ENCODE measurements at places on chromosomes 12 and 14.
A peak's percentile ranks its signal among the peaks of the same experiment; 100 is the strongest.

- DNase-seq: no peak
Measured at GRCh38 chr12:106760184-106760531, 14.3 kb upstream of the RIC8B start.

- no peak for DNase-seq
Measured at GRCh38 chr14:44414646-44415045, 92.4 kb downstream of the FSCB start.

- DNase-seq: no peak
Measured at GRCh38 chr12:26001530-26001929, 43.0 kb downstream of the RASSF8 start.

- no peak for DNase-seq
Measured at GRCh38 chr12:107660235-107660634, 25.4 kb upstream of the PWP1 start.

- no peak for DNase-seq
Measured at GRCh38 chr14:51028851-51029754, 65.8 kb downstream of the TRIM9 start.

GRCh38 chr12:50282721-50283228 lies 545 bp downstream of the LIMA1 start:
- peak; percentile 65 for DNase-seq

DNA sequence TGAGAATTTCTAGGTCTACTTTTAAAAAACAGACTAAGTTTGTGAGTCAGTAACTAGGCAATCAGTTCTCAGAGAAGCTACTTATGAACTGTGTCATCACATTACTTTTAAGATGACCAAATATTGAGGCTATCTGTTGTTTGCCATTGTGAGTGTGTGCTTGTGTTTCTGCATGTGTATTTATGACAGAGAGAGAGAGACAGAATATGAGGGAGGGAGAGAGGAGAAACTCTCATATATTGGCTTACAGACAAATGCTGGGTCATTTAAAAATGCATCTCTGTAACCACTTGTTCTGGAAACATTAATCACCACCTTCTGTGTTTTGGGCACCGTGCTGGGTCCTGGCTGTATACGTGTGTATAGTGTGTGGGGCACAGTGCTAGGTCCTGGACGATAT lies 161.5 kb upstream of the FRMD6 start:
- no peak for DNase-seq

DNA sequence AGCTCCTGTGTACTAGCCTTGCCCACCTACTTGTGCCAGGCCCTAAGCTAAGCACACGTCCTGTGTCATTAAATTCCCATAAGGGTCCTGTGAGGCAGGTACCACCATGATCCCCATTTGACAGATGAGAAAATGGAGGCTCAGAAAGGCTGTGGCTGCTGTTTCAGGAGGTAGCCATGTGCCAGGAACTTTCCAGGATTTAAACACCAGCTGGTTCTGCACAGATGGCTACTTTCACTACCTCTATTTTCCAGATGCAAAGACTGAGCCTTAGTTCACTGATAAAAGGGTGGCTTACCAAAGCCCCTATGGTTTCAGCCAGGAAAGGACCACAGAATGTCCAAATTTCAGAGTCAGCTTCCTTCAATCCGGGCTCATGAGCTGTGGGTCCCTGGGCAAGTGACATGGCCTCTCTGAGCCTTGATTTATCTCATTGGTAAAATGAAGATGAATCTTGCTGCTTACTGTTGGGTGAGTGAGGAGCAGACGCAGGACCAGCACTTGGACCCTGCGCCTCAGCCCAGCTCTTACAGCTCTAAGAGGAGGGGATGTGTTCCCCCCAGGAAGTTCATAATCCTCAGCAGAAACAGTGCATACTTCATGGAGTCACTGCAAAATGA lies 23.5 kb downstream of the CMKLR1 start:
- DNase-seq: no peak

DNA sequence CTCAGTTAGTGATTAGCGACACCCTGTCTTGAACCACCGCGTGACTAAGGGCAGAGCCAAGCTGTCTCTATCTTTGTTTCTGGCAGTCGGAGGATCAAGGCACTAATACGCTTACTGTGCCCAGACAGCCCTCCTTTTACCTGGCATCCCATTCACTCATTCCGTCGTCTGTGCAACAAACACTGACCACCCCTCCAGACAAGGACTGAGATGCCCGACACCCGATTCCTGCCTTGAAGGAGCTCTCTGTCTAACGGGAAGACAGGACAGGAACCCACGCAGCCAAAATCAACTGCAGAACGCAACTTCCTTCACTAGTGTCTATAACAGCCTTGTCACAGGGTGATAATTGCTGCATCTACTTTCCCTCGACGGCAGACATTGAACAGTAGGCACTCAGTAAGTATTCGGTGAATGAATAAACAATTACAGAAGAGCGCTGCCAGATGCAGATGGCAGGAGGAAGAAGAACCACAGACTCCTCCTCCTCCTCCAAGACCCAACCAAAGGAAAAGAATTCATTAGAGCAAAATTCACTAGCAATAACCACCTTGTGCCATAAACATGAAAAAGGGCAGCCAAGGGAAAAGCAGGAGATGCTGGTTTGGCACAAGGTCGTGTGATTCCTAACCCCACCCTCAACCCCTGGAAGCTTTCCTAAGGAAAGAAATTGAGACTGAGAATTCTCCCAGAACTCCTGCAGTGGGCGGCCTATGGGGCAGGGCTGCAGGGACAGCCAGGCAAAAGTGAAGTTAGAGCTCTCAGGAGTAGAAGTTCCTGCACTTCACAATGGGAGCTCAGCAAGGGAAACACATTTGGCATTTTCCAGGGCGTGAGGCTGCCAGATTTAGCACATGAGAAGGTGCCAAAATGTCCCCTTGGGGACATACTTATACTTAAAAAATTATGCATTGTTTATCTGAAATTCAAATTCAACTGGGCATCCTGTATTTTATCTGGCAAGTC lies 186.6 kb upstream of the DIO3 start:
- DNase-seq: no peak

DNA sequence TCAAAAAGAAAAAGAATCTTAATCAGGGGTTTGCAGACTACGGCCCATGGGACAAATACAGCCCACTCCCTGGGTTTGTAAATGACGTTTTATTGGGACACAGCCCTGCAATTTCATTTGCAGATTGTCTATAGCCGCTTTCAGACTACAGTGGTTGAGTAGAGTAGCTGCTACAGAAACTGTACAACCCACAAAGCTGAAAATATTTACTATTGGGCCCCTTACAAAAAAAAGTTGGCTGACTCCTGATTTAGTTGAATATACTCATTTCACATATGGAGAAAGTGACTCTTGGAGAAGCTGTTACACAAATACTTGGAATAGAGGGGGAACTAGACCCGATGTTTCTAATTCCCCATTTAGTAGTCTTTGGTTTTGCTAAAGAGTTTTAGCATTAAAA lies 162.5 kb upstream of the NOS1 start:
- DNase-seq: no peak

DNA sequence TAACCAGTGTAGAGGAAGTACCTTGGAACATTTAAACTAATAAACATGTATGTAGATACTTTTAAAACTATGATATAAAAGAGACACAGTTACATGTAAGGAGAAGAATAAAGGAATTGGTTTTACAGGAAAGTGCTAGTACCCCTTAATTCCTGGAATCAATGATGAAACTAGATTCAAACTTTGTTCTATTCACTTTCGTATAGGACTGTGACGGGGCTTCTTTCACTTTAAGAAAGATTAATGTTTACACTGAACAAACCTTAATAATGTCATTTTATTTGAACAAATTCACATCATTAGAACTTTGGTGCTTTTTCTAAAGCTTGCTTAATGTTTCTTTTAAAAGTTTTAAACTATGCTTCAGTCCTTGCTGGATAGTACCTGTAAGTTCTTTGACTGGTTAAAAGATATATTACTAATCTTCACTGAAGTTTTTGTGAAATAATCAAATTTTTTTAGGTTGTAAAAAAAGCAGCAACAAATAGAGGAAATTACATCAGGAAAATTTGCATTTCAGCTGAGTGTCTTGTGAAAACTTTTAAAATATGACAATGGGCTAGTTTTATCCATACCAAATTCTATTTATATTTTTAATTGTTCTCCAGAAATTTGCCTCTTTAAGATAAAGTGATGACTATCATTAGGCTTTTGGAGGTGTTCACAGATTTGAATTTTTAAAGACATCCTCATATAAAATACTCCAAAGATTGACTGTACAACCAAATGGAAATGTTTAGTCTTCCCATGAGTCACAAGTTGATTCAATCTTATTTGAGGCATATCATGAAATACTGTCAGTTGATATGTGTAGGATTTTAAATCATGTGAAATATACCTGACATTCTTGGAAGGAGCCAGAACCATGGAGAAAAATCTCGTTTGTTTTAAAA lies 36.2 kb downstream of the PAPOLA start:
- DNase-seq: no peak

DNA sequence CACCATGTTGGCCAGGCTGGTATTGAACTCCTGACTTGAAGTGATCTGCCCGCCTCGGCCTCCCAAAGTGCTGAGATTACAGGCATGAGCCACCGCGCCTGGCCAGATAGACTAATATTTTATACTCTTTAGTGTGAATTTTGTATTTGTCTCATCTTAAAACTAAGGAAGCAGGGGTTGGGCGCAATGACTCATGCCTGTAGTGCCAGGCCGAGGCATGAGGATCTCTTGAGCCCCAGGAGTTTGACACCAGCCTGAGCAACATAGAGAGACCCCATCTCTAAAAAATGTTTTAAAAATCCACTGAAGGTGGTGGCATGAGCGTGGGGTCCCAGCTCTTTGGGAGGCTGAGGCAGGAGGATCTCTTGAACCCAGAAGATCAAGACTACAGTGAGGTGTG lies 9.0 kb downstream of the DYNC1H1 start:
- DNase-seq: no peak

DNA sequence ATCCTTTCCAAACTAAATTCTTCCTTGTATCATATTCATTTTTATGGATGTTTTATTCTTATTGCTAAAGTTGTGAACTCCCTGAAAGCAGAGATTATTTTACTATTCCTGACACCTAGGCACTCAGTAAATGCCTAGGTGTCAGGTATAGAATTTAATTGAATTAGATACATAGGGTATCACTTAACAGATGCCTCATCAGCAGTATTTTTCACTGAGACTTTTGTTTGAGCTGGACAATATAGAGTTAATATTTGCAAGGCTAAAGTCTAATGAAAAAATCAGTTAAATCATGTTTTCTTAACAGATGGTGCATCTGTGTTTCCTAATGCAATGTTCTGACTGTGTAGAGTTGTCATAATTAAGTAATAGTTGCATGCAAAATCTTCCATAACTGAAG lies 182.7 kb downstream of the DERA start:
- no peak for DNase-seq

DNA sequence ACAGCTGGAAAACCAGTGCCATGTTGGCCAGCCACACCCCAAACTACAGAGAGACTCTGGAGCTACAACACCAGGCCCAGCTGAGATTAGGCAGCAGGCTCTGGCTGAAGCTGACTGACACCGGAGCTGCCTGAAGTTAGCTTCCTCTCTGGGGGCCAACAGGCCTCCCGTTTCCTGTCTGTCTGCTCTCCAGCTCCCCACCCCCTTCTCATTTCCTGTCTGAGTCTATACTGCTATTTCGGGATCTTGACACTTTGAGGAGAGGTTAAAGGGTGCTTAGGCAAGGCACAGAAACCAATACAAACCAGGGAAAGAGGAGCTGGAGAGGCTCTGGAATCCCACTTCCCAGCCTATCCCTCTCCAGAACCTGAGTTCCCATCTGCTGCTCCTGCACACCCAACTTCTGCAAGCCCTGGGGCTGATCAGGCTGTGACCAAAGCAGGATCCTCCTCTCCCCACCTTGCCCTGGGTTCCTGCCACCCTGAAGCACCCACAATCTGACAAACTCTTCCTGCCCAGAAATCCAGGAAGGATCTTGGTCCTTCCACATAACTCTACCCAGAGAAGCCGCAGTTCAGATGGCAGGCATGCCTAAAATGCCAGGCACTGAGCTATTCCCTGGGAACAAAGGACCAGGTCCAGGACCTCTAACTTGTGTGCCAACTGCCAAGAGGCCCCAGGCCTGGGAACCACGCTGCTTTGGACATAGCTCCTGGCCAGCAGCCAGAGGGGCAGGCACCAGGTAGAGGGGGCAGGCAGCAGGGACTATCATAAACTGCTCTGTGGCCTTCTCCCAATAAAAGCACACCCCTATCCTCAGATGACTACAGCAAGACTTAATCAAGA lies 39.9 kb downstream of the PRPF40B start:
- peak; percentile 46 for DNase-seq

GRCh38 chr12:67394550-67394949 lies 125.4 kb downstream of the CAND1 start:
- DNase-seq: peak; percentile 18

DNA sequence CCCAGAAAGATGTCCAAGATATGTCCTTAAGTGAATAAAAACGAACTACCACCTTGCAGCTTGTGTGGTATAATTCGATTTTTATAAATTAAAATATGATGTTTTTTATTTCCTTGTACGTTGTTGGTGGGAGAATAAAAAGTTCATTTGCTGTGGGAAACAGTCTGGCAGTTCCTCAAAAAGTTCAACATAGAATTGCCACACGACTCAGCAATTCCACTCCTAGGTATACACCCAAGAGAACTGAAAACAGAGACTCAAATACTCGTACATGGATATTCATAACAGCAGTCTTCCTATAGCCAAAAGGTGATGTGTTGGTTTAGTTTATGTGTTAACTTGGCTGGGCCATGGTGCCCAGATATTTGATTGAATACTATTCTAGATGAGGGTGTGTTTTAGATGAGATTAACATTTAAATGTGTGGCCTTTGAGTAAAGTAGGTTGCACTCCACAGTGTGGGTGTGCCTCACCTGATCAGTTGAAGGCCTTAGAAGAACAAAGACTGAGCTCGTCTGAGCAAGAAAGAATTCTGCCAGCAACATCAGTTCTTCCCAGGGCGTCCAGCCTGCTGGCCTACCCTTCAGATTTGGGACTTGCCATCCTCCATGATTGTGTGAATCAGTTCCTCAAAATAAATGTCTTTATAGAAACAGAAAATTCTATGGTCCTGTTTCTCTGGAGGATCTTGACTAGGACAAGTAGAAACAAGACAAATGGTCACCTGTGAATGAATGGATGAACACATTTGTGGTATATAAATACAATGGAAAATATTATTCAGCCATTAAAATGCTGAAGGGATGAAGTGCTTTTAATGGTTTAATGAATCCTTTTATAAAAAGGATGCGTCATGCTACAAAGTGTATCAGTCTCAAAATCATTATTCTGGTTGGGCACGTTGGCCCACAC lies 5.1 kb upstream of the DENR start:
- no peak for DNase-seq
